ENCODE measurements at places on chromosomes 5 and 9.

GRCh38 chr9:2242831-2243330 lies 227.7 kb downstream of the SMARCA2 start:
- no peak for DNase-seq

DNA sequence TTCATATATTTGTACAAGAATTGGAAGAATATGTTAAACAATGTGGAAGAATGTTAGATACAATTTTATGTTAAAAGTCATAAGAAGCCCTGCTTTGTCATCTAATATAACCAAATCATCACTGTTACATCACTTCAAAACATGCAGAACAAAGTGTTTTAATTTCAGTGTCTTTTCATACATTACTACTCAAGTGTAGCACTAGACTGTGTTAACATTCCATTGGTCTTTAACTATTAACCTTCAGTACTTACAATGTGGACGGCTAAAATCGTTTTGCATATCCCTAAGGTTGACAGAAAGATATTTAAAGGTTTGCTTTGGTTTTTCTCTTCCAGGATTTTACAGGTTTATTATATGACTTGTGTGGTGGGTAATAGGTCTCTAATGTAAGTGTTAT lies 50.9 kb downstream of the VCAN start:
- no peak for DNase-seq

GRCh38 chr9:36566813-36567221 lies 5.9 kb upstream of the MELK start:
- DNase-seq = no peak

GRCh38 chr5:143002459-143003327 lies 232.5 kb downstream of the ARHGAP26 start:
- peak; percentile 23 for DNase-seq

DNA sequence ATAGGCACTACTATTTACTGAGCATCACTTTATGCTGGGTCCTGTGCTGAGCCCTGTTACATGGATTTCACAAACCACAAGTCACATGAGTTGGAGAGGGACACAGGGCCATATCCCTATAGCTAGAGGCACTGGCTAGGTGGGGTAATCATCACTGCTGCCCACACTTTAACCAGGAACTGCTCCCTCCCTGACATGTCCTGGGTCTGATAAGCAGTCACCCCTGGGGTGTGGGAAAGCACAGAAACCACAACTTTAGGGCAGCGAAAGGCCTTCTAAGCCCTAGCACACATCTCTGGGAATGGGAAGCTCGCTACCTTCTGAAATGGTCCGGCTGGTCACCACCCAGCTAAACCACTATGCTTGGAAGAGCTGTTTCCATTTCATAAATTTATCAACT lies 15.0 kb downstream of the TBC1D2 start:
- DNase-seq = no peak

Data from stimulated activated CD8-positive, alpha-beta memory T cell treated with anti-CD3 and anti-CD28 coated beads, Interleukin-7, amount 100 ng/mL, for 1 hour (primary cell).